ENCODE measurements at places on chromosomes 13 and 19. TPM values are rescaled to one million over a fixed set of nuclear protein-coding genes. Genes with fewer than 3 reads are reported as not detected.
A peak's percentile ranks its signal among the peaks of the same experiment; 100 is the strongest.

RHPN2 gene
- total RNA-seq = 25.6 TPM

KIRREL2 gene
- 0.17 TPM for total RNA-seq

FFAR1 gene
- not detected for total RNA-seq

TSSK6 gene
- 0.07 TPM for total RNA-seq

ZNF98 gene
- not detected for total RNA-seq

GRCh38 chr13:45733361-45733760 lies 31.2 kb downstream of the CBY2 start:
- DNase-seq = no peak

GRCh38 chr19:10289167-10289835 lies 451 bp upstream of the ICAM5 start:
- peak; percentile 72 for DNase-seq

GRCh38 chr13:85093808-85094207 lies 705.4 kb downstream of the SLITRK6 start:
- peak; percentile 70 for DNase-seq

DNA sequence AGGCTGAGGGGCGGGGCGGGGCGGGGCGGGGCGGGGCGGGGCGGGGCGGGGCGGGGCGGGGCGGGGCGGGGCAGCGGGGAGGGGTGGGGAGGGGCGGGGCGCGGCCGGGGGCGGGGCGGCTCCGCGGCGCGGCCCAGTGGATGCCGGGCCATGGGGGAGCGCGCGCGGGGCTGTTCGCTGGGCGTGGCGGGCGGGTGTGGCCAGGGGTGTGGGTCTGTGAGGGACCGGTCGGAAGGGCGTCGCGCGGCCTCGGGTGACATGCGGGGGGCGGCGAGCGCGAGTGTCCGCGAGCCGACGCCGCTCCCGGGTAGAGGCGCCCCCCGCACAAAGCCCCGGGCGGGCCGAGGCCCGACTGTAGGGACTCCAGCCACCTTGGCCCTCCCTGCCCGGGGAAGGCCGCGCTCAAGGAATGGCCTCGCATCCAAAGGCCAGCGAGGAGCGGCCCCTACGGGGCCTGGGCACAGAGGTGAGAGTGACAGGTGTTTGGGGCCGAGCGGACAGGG lies at the start of gene ZFP28:
Gene ZFP28, plus strand, starts transcription at position 188 of the 503 bp plus-strand sequence. Its CDS starts 71 bp downstream, at position 259.
- no peak for DNase-seq

- DNase-seq = no peak
Measured at GRCh38 chr13:58488251-58488650, 856.7 kb downstream of the PCDH17 start.
